ENCODE measurements at places on chromosomes 1 and 21.
A peak's percentile ranks its signal among the peaks of the same experiment; 100 is the strongest.

GRCh38 chr21:26570203-26570602, 2.9 kb downstream of the CYYR1 start:
- H3K27ac ChIP-seq = peak overlapping the region; percentile 47
- no peaks in the 10 kb centered on the region for H3K36me3 ChIP-seq
- no peak for DNase-seq
- H3K27me3 ChIP-seq = no peaks in the 10 kb centered on the region
- no peaks in the 10 kb centered on the region for H3K4me1 ChIP-seq

GRCh38 chr1:162383516-162383915, 2.0 kb downstream of the C1orf226 start:
- DNase-seq = no peak
- H3K27ac ChIP-seq = no peak overlapping the region
- no peaks in the 10 kb centered on the region for H3K4me1 ChIP-seq
- H3K4me3 ChIP-seq = no peak overlapping the region
- no peaks in the 10 kb centered on the region for H3K36me3 ChIP-seq
- no peaks in the 10 kb centered on the region for H3K27me3 ChIP-seq

DNA sequence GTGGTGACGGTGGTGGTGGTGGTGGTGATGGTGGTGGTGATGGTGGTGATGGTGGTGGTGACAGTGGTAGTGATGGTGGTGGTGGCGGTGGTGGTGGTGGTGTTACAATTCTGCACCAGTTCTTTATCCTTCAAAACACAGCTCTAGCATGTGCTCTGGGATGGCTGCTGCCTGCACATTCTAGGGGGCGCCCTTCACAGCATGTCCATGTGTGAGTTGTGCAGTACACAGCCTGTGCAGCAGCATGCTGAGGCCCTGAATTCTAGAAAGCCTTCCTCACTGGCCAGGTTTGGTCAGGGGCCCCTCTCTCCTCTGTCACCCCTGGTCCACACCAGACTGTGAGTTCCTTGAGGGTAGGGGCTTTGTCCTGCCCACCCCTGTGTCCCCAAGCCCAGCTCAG, 67.7 kb downstream of the MATN1 start:
- H3K27ac ChIP-seq = no peak overlapping the region
- no peaks in the 10 kb centered on the region for H3K36me3 ChIP-seq
- H3K4me1 ChIP-seq = no peaks in the 10 kb centered on the region
- H3K27me3 ChIP-seq = no peaks in the 10 kb centered on the region
- DNase-seq = no peak
- H3K4me3 ChIP-seq = no peak overlapping the region

DNA sequence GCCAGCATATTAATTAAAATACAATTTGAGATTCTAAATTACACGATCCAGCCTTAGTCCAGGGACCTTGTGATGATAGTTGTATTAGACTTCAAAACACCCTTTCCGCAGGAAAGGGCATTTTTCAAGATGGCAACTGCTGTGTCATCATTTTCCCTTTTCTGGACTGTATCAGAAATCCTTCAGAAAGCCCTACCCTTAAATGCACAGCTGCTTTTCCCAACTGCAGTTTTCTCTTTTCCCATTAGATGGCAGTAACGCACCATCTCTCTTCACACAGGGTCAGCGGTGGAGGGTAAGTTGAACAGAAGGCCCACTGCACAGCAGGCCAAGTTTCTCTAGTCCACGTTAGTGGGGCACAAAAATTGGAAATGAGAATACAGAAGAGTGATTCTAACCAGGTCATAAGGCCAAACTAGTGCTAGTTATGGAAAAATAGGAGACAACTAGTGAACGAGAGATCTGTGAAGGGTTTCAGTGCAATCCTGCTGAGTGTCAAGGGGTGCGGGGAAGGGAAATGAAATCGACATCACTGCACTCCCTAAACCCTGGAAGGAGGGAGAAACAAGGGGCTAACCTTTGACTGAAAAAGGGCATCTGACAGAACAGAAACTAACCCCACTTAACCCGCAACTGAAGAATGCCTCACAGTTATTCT, 22.1 kb upstream of the TDRD10 start:
- peak; percentile 60 for DNase-seq
- H3K27me3 ChIP-seq = no peaks in the 10 kb centered on the region
- H3K4me3 ChIP-seq = no peak overlapping the region
- peaks cover 28% of the 10 kb centered on the region for H3K4me1 ChIP-seq
- H3K36me3 ChIP-seq = peaks cover 12% of the 10 kb centered on the region

- H3K4me1 ChIP-seq = peaks cover 58% of the 10 kb centered on the region
- H3K4me3 ChIP-seq = no peak overlapping the region
- no peak overlapping the region for H3K27ac ChIP-seq
Observed at GRCh38 chr1:30984165-30984889, 75.8 kb upstream of the SDC3 start.
